ENCODE measurements at places on chromosomes 7 and 10. TPM values are rescaled to one million over a fixed set of nuclear protein-coding genes. Genes with fewer than 3 reads are reported as not detected.

MYL10 gene
- not detected for polyA plus RNA-seq

GTF2IRD2 gene
- polyA plus RNA-seq: 14.8 TPM

DNA sequence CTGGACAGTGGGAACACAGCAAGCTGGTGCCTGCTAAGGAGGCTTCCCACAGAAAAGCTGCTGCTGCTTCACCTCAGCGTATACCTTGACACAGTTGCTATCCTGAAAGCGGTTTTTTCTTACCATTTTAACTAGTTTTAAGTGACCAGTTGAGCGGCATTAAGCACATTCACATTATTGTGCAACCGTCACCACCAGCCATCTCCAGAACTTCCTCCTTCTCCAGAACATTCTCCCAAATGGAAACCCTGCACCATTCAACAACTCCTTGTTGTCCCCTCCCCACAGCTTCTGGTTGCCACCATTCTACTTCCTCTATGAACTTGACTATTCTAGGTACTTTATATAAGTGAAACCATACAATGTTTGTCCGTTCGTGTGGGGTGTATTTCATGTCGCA, 169.9 kb downstream of the SNX10 start:
- DNase-seq: no peak

DNA sequence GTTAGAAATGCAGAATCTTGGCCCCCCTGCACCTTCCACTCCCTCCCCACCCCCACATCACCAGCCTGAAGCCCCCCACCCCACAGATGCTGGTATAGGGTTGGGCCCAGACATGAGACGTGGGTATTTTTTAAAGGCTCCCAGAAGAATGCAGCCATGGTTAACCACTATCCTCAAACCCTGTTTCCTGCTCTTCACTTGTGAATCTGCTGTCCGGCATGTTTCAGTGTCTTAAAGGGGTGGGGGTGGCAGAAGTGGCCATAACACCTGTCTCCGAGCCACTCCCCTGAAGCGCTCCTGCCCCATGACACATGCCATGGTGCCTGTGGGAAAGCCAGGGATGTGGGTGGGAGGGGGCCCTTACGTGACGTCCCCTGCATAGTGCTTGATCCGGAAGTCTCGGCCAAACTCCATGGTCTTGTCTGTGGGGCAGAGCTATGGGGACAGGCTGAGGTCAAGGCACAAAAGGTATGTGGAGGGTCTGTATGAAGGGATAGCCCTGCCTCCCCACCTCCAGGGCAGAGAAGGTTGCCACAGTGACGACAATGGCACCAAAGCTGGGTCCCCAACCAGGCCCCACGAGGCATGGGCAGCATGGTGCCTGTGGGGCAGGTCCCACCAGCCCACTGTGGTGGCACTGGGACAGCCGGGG, 9.6 kb downstream of the MYO1G start:
- peak; percentile 61 for DNase-seq

DNA sequence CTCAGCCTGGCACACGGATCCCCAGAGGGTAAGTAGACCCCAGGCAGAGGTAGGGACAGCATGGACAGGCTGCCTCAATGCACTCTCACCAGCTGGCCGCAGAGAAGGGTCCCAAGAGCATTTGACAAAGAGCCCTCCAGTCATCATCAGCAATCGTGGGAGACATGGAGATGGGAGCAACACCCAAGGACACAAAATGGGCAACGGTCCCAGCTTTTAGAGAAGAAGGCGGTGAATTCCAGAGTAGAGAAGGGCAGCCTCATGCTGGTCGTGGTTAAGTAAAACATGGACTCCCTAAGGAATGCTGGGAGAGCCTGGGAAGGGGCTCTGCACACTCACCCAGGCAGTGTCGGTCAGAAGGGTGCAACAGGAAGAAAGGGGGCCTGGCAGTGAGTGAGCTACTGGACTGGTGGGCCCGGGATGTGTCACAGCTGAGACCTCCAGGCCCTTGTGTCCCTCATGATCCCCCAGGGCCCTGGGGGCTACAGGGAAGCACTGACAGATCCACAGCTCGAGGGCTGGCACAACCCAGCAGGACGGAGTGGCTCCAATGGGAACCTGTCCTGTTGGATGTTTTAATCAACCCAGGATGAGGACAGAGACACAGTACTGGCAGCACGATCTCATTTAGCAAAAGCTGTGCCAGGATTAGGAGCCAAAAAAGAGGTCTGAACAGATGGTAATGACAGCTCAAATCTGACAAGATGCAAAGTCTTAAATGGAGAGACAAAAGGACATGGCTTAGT, 147.1 kb downstream of the NEURL1 start:
- DNase-seq: no peak

DNA sequence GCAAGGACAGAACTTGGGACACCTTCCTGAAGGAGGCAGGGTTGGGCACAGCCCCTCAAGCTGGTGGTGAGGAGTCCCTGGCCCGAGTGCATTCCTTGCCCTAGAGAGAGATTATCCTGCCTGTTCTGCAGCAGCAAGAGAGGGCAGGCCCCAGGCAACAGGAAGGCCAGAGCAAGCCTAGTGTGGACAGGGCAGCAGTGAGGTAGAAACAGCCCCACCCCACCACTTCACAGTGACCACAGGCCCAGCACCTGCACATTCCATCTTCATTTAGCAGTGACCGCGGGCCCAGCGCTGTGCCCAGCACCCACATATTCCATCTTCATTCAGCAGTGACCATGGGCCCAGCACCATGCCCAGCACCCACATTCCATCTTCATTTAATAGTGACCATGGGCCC, 16.4 kb upstream of the TMEM72 start:
- DNase-seq: no peak

- DNase-seq: no peak
Measured at GRCh38 chr7:137923380-137923779, 76.6 kb upstream of the DGKI start.

- DNase-seq: no peak
Measured at GRCh38 chr7:80722616-80723195, 84.3 kb downstream of the CD36 start.

GRCh38 chr7:29190349-29191045, 4.1 kb upstream of the CHN2 start:
- DNase-seq: no peak

GRCh38 chr10:71223347-71224058, 11.1 kb downstream of the UNC5B start:
- DNase-seq: peak; percentile 51
